ENCODE measurements at places on chromosomes 6 and 20.
A peak's percentile ranks its signal among the peaks of the same experiment; 100 is the strongest.

DNA sequence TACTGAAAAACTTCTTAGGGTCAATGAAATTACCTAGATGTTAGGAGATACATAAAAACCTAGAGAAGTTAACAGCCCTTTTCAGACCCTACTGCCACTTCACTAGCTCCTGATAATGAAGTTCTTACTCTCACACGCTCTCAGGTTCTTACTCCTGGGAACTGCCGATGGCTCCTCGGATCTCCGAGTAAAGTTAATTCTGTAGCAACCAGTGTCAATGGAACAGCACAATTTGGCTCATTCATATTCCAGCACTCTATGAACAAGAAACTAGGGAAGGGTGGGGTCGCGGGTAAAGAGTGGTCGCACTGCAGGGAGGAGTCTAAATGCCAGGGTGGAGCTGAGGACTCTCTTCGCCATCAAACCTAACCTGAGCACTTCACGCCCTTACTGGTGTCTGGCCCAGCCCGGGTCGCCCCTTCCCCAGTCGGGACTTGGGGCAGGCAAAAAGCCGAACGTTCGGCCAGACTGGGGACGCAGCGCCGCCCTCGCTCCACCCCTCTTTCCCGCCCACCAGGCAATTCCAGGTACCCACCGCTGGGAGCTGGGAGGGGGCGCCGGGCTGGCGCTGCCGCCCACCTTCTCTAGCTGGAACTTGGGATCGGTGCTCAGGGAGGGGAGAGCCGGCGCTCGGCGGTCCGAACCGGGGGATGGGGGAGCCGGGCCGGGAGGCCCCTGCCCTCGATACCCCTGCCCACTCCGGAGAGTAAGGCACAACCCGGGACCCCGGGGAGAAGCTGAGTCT is 744 bp downstream of the RAB23 start:
- DNase-seq, result peak; percentile 40

GRCh38 chr6:150445486-150445885 is 76.7 kb downstream of the IYD start:
- no peak for DNase-seq

DNA sequence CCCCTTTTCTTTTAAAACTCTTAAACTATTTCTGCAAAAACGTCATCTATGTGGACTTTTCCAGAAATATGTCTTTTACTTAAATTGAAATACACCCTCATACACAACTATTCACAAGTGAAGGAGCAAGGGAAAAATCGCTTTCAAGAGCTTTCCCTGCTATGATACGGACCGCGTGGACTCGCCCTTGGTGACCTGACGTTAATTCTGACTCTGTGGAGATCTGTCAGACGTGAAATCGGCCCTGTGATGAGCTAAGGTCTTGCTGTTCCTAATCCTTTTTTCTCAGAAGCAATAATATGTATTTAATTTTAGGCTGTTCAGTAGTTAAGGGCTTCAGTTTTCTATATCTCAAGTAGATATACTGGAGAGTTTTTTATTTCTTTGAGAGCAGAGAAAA is 113.6 kb downstream of the RPP40 start:
- no peak for DNase-seq

DNA sequence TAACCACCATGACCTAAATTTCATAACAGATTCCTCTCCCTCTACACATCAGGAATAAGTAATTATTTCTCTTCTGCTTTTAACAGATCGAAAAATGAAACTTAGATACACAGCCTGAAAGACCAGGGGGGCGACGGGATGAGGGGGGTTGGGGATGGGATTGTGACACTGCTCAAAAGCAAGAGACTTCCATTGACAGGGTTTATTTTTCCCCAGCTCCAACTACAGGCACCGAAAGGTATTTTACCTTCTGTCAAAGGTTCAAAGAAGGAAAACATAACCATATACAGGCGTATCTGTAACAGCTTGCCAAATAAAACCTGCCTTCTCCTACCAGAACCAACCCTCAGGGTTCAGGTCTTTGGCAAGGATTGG is 1.3 kb downstream of the EPHA7 start:
- DNase-seq, result no peak

- no peak for DNase-seq
Measured at GRCh38 chr6:133903855-133904254, 14.9 kb downstream of the TCF21 start.

- DNase-seq, result no peak
Measured at GRCh38 chr6:36247693-36248092, 22.2 kb upstream of the PNPLA1 start.

DNA sequence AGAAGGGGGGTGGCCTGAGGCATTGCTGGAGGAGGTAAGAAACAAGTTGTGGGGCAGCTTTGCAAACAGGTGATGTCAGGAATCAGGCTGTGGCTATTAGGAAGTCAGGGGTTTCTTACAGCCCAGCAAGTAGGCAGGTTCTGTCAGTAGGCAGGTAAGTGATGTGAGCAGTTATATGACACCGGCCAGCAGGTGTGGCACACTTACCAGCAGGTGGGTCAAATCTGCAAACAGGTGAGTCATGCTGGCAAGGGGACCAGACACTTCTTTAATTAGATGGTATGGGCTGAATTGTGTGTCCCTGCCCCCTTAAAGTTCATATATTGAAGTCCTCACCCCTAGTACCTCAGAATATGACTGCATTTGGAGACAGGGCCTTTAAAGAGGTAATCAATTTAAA is 16.4 kb upstream of the ENPP4 start:
- DNase-seq, result no peak

- DNase-seq, result peak; percentile 14
Measured at GRCh38 chr6:87483929-87484328, 11.2 kb downstream of the SLC35A1 start.

DNA sequence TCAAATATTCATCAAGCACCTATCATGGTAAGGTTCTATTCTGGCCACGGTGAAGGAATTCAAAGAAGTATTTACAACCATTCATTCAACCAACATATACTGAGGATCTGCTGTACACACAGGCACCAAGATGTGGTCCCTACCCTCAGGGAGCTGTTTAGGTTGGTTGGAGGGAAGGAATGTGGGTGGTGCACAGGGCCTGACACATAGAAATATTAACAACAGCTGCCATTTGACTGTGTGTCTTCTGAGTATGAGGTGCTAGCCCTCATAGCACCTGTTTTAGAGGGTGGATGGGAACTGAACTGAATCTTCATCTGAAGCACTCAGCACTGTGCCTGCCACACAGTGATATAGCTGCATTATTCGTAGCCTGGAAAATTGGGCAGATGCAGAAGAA is 7.3 kb downstream of the SNPH start:
- no peak for DNase-seq

- no peak for DNase-seq
Measured at GRCh38 chr6:106614592-106615257, 14.6 kb downstream of the RTN4IP1 start.

DNA sequence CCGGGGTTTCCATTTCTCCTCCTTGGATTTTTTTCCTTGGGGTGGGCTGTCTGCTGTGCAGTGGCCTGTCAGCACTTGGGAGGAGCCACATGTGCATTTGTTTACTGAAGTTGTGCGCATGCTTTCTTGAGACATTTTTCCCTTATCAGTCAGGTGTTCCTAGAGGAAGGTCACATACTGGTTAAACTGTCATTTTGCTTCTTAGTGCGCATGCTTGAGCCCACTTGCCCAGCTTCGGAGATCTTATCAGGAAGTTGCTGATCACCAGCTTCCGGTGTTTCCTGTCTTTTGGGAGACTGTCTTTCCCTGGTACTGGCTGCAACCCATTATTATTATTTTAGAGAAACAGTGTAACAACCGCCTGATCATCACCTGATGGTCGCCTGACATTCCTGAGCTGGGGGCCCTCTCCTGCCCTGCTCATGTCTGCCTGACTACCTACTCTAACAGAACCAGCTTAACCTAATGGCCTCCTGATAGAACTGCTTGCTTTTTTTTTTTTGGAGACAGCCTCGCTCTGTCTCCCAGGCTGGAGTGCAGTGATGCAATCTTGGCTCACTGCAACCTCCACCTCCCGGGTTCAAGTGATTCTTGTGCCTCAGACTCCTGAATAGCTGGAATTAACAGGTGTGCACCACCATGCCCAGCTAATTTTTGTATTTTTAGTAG is 378 bp upstream of the ERVFRD-1 start:
- DNase-seq, result no peak

GRCh38 chr6:136520517-136520916 is 29.7 kb downstream of the MAP7 start:
- no peak for DNase-seq

GRCh38 chr6:168301648-168302398 is 17.8 kb downstream of the DACT2 start:
- DNase-seq, result no peak

DNA sequence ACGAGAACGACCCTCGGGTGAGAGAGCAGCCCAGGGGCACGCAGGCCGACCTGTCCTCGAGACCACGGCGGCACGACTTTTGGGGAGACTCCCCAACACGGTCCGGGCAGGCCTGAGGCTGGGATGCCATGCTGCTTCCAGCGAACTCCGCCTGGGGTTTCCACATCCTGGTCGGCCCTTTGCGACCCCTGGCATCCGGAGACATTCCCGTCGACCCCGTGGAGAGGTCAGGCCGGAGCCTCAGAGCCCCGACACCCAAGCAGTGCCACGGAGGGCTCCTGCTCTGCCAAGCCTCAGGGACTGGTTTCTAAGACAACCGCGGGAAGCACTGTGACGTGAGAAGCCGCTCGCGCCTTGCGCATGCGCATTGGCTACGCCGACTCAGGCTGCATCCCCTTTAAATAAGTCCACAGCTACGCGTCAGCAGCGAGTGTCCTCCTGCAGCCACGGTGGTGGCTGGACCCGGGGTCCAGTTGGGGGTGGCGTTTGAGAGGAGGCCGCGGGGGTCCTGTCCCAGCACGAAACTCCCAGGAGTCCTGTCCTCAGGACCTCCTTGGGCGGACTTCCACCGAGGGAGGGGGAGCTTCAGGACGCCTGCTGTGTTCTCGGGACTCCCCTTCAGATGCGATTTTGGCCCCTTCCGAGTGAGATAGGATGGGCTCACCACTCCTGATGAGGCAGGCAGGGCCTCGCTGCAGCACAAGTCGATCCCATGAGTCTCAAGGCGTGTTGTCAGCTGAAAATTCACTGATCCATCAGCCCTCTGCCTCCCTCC is 1089.3 kb upstream of the DEFB115 start:
- peak; percentile 7 for DNase-seq

GRCh38 chr6:166763606-166764472 is 136.8 kb upstream of the RPS6KA2 start:
- no peak for DNase-seq

- DNase-seq, result peak; percentile 30
Measured at GRCh38 chr20:53750827-53751619, 157.4 kb upstream of the ZNF217 start.

GRCh38 chr6:109877028-109878004 is 100.8 kb upstream of the GPR6 start:
- no peak for DNase-seq

- DNase-seq, result no peak
Measured at GRCh38 chr6:28945349-28945748, 21.6 kb upstream of the TRIM27 start.

DNA sequence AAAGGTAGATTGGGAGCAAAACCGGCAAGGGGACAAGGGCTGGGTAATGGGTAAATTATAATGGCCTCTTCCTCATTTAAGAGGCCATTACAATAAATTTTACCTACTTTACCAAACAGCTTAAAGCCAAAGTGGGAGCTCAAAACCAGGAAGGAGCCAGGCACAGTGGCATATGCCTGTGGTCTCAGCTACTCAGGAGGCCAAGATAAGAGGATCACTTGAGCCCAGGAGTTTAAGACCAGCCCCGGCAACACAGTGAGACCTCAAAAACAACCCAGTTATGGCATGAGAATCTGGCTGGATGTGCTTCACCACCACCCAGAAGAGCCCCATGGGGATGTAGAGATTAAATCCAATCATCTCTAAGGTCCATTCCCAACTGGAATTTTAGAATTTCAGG is 52.9 kb upstream of the TAF8 start:
- no peak for DNase-seq

DNA sequence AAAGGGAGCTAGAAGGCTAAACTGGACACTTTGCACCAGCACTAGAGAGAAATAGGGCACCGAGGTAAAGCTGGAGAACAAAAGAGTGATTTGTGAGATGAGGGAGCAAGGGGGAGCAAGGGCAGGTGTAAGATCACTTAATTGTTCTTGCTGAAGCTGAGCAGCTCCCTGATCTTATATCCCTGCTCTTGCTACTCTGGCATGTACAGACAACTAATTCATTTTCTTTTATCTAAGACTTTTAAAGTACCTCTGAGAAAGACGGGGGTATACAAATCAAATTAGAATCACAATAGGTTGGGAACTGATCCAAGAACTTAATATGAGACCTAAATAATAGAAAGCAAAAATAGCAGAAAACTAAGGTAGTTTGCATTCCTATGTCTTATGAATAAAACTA is 381.7 kb upstream of the POU3F2 start:
- DNase-seq, result no peak

- DNase-seq, result no peak
Measured at GRCh38 chr6:54282186-54282585, 26.1 kb upstream of the TINAG start.

- DNase-seq, result no peak
Measured at GRCh38 chr20:51493346-51493791, 49.1 kb downstream of the NFATC2 start.

DNA sequence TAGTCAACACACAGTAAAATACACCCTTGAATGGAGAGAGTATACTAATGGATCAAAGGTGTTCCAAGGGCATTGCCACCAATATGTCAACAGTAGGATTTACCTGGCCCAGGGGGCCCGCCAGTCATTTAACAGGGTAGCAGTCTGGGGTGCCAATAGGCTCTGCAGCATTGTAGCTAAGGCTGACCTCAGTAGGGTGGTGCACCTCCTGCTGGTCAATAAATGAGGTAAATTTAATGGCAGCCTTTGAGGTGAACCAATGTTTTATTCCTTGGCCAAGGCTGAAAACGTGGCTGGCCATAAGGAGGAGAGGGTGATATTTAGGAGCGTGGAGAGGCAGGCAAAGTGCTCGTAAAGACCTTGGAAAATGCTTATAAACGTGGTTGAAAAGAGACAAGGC is 147.2 kb downstream of the RPS12 start:
- no peak for DNase-seq

- DNase-seq, result no peak
Measured at GRCh38 chr20:32661820-32662528, 11.8 kb downstream of the C20orf203 start.
